EL (cell line): ENCODE measurements at places on chromosomes 3 and 15.

GRCh38 chr3:61948699-61949305 is 387.4 kb downstream of the PTPRG start:
- DNase-seq, result no peak

GRCh38 chr15:84788500-84788899 is 28.7 kb upstream of the ALPK3 start:
- DNase-seq, result no peak

- peak; percentile 2 for DNase-seq
Observed at GRCh38 chr15:42274702-42274989, 1.4 kb upstream of the TMEM87A start.

DNA sequence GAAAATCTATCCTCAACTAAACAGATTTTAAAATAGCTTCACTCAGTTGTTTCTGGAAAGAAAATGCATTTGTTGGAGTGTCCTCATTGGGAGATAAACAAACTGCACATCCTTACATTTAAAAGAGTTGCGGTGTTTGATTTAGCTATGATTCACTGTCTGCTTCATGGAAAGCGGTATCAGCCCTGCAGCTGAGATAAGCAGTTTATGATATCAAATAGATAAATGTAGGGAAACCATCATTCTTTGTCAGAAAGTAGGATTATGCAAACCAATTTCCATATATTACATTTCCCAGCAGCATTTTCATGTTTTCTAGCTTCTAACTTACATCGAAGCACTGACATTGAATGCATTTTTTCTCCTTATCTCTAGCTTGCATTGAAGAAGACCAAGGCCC is 698.9 kb downstream of the DIPK2A start:
- DNase-seq, result no peak

DNA sequence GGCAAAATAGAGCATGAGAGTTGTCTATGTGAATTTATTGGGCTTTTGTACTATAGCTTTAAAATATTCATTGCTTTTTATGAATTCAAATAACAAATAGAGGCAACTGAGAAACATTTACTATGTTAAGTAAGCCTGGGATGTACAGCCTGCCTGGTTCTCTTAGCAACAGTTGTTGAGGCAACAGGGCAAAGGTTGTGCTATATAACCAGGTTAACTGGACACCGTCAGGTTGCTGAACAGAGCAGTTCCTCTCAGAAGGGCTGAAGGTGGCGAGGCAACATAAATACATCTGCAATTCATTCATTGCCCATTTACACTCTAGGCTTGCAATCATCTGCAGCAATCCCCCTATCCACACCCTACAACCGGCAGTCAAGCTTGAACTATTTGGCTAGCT is 78.2 kb downstream of the GTF2E1 start:
- DNase-seq, result no peak

GRCh38 chr3:18080198-18080689 is 337.8 kb upstream of the TBC1D5 start:
- DNase-seq, result peak; percentile 32

- no peak for DNase-seq
Observed at GRCh38 chr3:183218826-183219225, 34.2 kb upstream of the B3GNT5 start.

GRCh38 chr3:106212665-106213222 is 343.9 kb upstream of the CBLB start:
- peak; percentile 24 for DNase-seq

- no peak for DNase-seq
Observed at GRCh38 chr3:198113206-198114053, 153.4 kb downstream of the LMLN start.

DNA sequence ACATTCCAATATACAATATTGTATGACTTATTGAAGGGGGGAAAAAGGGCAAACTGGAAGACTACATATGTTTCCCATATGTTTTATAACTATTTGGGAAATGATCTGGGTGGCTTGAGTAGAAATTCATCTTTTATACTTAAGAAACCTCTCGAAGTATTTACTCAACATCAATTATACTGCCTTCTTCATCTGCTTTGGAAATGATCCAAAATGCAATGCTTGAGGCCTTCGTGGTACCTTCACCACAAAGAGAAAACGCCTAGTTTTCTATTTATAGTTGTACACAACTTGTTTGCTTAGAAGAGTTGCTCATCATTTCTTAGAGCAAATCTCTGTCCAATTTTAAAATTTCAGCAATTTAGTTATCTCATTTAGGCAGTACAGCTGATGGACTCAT is 18.8 kb downstream of the ACKR4 start:
- no peak for DNase-seq

- no peak for DNase-seq
Observed at GRCh38 chr15:47186075-47186474, 531.2 kb upstream of the SEMA6D start.

DNA sequence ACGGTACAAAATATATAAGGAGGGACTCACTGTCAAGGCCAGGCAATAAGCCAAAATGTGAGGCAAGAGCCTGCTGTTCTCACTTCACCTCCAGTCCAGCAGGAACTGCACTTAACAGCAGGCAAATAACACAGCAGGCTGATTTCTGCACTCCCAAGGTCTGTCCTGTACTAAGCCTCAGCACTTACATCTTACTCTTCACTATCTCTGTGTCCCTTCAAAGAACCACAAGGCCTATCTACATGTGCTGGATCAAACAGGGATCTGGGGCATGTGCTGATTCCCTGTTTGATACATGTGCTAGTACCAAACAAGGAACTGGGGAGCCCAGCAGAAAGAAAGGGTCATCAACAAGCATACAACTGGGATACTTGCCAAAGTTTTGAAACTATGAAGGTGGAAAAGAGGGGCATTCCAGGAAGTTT is 22.2 kb downstream of the UACA start:
- DNase-seq, result peak; percentile 78

DNA sequence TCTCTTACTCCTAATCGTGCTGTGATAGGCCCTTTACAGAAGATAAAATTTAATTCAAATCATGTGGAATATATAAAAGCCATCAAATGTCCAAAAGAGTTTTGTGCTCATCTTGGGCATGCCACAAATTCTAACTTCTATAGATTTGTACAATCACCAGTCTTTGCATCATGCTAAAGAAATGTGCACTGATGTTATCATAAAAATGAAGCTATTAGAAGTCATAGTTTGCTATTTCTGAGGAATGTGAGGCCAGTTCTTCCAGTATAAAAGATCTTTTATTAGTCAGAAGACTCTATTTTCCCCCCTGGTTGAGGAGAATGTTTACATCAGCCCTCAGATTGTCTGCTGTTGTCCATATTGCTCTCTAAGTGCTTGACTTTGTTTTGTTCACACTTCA is 2.1 kb upstream of the ANXA2 start:
- DNase-seq, result peak; percentile 89

- no peak for DNase-seq
Observed at GRCh38 chr15:74170071-74170844, 3.3 kb upstream of the ISLR start.

- DNase-seq, result peak; percentile 44
Observed at GRCh38 chr3:98573181-98573728, 20.2 kb downstream of the CPOX start.

DNA sequence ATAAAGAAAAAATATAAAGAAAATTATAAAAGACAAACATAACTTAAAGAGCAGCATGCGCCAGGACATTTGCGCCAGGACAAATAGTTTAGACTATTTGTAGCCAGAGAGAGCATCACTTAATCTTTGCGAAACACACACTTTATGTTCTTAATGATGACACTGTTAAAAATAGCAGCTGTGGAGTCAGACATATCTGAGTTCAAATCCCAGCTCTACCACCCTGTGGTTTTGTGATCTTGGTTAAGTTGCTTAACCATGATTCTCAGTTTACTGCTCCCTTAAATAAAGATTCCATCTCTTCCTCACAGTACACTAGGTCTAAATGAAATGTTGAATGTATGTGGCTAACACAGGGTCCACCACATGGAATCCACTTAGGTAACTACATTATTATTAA is 31.4 kb downstream of the KCNMB2 start:
- DNase-seq, result no peak

DNA sequence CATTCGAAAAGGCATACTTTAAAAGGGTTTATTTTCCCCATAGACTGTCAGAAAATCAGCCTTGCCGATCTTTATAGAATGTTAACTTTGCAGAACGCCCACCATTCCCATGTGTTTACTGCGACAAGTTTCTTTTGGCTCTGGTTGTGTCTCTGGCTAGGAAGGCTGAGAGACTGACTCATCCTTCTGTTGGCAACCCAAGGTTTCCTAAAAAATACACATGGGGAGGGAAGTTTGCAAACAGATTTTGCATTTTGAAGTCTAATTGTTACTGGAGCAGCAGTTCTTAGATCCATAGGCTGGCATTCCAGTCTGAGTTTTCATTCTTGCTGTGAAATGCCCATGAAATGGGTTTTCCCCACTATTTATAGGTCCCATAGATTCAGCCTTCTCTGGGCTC is 37.9 kb upstream of the MINAR1 start:
- peak; percentile 31 for DNase-seq

GRCh38 chr15:65077981-65078352 is 1.4 kb downstream of the KBTBD13 start:
- peak; percentile 51 for DNase-seq

- DNase-seq, result no peak
Observed at GRCh38 chr3:105465251-105465853, 98.6 kb downstream of the ALCAM start.

GRCh38 chr3:194471863-194472262 is 14.9 kb downstream of the ATP13A3 start:
- no peak for DNase-seq

DNA sequence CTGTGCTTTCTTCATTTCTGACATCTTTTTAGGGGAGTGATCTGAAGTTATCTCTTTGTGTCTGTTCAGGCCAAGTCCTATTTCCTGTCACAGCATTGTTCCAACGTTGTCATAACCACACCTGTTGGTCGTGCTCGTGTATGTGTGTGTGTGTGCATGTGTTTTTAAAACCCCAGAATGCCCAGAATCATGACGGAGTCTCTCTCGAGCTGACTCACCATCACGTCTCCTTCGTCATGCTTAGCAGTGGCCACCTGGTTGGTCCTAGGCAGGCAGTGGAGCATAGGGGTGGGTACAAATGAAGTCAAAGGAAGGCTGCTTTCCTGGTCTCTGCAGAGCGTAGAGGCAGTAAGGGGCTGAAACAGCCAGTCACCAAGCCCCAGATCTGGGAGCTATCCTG is 126.8 kb upstream of the ABHD17C start:
- no peak for DNase-seq
